ENCODE measurements at places on chromosomes 11 and 22.

DNA sequence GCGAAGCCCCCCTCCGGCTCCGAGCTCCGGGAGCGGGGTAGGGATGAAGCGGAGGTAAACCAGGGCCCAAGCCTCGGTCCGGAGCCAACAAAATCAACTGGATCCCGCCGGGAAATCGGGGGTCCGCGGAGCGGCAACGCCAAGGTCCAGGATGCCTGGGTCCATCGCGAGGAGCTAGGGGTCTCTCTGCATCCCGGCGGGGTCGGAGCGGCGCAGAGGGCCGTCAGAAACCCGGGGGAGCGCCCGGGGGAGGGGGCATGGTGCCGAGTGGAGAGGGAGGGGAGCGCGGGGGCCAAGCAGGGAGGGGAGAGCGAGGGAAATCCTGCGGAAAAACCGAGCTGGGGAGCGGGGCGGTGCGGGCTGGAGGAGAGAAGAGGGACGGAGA is 51.8 kb downstream of the SLC22A12 start:
- no peak for DNase-seq

DNA sequence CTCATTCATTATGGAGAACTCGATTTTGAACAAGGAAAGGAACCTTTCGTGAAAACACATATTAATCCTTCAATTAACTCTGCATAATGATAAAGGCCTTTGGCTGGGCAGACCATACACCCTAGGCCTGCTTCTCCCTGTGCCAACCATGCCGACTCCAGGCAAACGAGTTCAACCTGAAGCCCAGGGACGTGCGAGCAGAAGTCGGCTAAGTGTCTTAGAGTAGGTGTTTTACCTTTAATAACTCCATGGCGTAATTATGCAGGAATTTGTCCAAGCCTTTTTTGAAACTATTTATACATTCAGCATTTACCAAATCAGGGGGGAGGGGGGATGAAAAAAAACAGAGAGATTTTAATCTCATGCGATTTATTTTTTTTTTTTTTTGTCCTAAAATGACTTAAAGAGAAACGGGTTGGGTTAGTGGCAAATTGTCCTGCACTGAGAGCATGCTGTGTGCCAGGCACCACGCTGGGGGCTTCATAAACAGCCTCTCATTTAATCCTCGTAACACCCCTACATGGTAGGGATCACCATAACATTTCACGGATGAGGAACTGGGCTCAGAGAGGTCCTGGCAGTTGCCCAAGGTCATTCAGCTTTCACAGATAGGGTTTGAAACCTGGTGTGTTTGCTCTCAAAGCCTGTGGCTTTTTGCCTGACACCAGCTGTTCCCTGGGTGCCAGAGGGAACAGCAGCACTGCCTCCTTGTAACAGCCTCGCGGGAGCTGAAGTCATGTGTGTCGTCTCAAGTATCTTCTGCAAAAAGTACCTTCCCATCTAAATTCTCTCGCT is 423.9 kb downstream of the MN1 start:
- peak; percentile 69 for DNase-seq

DNA sequence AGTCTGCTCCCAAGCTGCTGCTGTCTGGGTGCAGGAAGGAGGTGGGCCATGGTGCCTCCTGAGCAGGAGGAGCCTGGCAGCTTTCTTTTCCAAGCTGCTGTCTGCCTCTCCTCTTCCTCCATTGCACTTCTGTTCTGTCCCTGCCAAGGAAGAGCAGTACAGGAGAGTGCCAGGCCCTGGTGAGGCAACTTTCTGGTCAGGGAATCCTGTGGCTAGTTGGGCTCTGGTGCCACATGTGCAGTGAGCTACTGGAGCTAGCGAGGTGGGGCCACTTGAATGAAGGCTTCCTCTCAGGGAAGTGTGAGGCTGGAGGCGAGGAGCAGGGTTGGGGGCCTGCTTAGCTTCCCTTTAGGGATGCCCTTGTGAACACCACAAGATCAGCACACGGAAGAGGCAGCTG is 90.0 kb downstream of the TSPAN18 start:
- DNase-seq = no peak

GRCh38 chr11:99197477-99197876 is 176.7 kb downstream of the CNTN5 start:
- no peak for DNase-seq

Data from NCI-H446 (cell line).